Activated naive CD8-positive, alpha-beta T cell treated with anti-CD3 and anti-CD28 coated beads, Interleukin-2, amount 50 U/mL, for 16 hours (primary cell): ENCODE measurements at places on chromosomes 7 and 10.

GRCh38 chr7:77587272-77587671 lies 50.2 kb downstream of the PTPN12 start:
- no peak for DNase-seq

GRCh38 chr7:25308906-25309705 lies 80.8 kb upstream of the NPVF start:
- DNase-seq = no peak

DNA sequence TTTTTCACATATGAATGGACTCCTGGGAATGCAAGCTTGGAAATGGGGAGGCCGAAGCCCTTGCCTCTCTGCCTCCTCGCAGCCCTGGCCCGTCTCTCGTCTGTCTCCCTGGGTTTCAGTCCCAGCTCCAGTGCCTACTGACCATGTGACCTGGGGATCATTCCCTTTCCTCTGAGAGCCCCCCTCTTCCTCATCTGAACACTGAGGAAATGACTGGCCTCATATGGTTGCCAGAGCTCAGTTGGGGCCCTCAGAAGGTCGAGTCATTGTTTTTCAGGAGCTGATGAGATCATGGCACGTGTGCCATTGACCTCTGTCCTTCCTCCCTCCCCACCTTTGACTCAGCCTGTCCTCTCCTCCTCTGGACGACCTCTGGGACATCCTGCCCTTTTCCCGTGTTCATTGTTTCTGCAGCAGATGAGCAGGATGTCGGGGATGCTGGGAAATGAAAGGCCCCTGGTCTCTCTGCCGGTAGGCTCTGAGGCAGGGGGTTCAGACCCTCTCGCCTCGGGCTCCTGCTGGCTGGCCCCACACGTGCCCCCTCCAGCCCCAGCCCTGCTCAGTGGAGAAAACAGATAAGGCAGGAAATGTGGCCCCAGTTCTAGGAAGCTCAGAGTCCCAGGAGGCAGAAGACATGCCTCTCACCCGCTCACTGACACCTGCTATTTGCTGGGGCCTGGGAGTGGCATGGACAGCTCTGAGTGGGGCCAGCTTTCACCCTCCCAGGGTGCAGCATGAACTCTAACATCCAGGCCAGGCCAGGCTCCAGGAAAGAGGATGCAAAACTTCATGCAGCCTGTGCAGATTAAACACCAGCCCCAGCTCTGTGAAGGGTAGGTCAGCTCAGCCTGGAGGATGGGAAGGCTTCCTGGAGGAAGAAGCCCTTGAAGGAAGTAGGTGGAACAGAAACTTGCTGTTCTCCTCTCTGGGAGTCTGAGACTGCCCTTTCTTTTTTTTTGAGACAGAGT lies 8.3 kb upstream of the PPP1R35 start:
- no peak for DNase-seq

DNA sequence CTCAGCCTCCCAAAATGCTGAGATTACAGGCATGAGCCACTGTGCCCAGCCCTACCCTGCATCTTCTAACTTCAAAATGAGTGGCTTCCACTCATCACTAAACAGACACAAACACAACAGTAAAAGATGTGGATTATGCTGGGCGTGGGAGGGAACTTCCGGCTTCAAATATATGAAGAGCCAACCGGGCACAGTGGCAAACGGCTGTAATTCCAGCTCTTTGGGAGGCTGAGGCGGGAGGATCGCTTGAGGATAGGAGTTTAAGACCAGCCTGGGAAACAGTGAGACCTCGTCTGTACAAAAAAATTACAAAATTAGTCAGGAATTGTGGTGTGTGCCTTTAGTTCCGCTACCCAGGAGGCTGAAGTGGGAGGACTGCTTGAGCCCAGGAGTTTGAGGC lies 92.2 kb upstream of the GNA12 start:
- DNase-seq = no peak

DNA sequence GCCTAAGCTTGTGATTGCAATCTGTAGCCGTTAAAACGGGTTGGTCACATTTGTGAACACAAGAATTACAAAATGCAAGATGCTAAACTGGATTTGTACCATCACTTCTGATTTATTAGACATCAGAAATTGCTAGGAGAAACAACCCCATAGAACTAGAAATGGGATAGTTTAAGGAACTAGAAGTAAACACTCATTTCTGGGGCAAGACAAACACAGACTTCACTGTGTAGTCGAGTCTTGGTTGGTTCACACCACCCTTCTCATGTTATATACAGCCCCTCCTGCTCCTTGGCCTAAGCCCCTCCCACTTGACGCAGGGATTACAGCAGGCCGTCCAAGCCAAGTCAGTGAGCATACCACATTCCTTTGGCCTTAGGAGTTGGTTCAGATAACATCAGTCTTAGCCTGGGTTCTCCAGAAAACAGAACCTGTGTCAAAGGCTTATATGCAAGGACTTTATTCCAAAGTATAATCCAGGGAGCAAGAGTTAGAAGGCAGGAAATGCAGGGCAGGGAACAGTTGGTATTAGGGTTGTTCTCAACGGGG lies 2.0 kb upstream of the NRAP start:
- no peak for DNase-seq

DNA sequence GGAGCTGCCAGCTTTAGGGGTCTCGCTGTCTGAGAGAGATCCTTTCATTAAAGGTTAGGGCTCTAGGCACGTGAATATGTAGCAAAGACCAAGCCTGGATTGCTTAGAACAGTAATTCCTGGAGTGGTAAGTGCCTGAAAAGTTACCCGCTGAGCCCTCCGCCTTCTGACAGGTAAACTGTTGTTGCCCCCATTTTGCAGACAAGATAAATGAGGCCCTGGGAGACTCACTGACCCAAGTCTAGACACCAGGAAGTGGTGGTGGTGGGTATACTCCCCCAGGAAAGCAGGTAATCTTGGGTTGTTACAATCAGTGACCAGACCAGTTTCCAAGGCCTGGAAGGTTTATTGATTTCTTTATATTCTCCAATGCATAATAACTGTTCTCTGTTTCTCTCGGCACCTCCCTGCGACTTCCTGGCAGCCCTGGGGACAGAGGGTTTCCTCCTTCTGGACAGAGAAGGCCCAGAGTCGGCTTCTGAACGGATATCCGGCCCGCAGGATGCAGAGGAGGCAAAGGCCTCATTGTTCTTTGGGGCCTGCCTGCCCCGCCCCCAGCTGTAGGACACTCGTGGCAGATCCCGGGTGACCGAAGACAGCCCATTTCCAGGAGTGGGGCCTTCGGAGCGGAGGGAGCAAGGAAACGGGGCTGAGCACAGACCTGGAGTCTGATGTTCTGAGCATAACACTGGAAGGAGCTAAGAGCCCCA lies 1.3 kb upstream of the GRK5 start:
- DNase-seq = no peak

DNA sequence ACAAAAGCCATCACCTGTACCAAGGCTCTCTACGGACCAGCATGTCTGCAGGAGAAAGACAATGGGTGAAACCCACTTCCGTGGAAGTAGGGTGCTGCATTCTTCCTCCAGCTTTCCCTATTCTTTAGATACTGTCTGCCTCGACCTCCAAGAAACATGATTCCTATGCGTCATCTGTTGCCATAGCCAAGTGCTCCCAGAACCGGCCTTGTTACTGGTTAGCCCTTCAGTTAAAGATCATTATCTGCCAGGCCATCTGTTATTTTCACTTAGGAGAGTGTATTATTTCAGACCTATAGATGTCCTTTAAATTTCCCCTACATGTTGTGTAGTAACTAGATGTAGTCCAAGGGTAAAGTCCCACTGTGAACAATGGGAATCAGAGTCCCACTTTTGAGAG lies 89.0 kb upstream of the KIAA1217 start:
- no peak for DNase-seq

DNA sequence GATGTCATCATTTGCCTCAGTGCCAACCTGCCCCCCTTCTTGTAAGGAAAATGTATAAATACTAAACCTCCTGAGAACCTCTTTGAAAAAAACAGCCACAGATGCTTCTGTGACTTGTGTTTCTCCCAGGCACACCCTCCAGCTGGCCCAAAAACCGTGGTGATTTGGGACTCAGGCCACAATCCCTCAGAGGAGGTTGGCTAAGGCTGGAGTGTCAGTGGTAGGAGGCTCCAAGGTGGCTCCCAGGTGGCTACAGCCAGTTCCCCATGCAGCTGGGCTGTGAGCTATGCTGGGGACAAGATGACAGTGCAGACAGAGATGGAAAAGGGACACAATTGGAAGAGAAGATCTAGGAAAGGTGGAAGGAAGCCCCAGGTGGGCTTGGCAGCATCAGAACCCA lies 104.7 kb downstream of the CPXM2 start:
- DNase-seq = no peak

DNA sequence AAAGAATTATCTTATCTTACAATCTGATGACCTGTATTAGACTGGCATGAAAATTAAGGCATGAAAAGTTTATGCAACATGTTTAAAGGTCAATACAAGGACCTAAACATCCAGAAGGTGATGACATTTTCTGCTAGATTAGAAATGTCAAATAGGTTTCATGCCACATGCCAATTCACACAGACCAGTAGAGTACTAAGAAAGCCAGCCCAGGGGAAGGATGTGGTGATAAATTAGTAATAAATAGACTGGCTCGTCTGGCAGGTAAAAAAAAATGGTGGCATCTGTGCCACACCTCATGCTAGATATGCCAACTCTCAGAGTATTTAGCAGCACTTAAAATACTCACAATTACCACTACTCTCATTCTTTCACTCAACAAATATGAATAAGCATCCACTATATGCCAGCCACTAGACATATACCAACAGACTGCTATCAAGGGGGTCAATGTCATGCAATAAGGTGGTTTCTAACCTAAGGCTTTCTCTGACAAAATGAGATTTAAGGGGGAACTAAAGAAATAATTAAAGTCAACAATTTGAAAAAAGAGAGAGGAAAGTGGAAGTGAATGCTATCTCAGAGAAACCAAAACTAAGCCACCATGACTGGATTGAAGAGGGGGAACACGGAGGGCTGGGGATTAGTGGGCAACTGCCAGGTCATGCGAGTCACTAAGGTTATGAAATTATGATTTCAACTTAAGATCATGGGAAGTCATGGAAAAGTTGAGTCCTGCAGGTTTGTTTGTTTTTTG lies 83.5 kb downstream of the SGMS1 start:
- DNase-seq = peak; percentile 24

- no peak for DNase-seq
Observed at GRCh38 chr10:127534074-127534473, 15.0 kb upstream of the NPS start.

DNA sequence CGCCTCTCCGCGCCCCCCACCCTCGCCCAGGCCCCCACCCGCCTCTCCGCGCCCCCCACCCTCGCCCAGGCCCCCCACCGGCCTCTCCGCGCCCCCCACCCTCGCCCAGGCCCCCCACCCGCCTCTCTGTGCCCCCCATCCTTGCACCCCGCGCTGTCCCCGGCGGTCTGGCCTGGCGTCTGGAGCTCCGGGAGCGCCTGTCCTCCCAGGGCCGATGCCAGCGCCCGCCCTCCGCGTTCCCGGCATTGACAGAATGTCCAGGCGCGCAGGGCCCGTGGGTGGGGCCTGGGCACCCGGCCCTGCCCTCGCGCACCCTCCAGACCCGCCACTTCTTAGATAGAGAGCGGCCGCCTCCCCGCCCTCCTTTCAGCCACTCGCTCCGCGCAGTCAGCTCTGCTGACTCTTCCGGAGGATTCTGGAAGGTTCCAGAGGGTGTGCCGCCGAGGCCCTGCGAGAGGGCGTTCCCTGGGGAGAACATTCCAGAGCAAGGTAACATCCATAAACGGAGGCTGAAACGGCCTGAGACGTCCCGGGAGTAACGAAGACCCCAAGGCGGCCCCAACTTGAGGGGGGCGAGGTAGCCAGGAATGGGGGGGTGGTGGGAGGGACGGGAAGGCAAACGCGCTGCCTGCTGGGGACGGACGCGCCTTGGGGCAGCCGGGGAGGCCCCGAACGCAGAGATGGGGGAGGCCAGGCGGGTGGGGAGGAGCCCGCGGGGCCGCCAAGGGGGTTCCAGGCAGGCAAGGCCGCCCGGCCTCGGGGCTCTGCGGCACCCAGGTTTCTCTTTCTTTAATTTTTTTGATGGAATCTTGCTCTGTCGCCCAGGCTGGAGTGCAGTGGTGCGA lies 117.8 kb downstream of the DYNC2I1 start:
- DNase-seq = no peak

DNA sequence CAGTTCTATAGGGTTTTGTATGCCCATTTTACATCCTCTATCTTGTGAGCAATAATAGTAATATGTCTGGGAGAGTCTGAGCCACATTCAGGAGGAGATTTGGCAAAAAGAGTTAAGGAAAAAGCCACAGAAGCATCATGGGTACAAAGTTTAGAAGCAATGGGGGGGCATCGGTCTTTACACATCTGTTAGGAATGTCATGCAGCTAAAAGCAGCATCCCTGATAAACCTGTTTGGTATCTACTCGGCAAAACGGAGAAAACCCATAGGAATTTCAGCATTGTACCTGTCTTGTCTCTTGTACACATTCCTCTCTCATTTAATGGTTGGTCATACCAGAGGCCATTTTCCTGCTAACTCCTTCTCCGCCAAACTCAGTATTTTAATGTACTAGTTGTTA lies 12.5 kb upstream of the HERPUD2 start:
- no peak for DNase-seq

GRCh38 chr10:45410807-45411606 lies 37.0 kb downstream of the ALOX5 start:
- no peak for DNase-seq

DNA sequence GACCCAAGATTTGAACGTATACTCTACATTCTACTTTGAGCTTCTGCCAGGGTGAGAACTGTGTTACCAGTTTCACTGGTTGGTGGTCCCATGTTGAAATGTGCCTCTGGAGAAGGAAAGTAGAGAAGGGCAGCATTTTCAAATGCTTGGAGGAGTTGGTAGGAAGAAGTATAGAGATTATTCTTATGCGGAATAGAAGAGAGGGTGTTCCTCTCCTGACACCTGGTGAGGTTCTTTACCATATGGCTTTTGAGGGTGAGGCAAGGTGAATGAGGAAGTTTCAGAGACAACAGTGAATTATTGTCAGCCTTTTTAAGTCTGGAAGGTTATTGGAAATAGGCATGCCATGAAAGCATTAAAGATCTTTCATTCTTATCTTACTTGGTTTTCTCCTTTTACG lies 34.3 kb downstream of the R3HCC1L start:
- DNase-seq = no peak

- DNase-seq = no peak
Observed at GRCh38 chr7:118312051-118312450, 87.5 kb downstream of the ANKRD7 start.
